Left hindlimb (tissue), 1 donor: ENCODE measurements at places on chromosomes 5 and 9.

DNA sequence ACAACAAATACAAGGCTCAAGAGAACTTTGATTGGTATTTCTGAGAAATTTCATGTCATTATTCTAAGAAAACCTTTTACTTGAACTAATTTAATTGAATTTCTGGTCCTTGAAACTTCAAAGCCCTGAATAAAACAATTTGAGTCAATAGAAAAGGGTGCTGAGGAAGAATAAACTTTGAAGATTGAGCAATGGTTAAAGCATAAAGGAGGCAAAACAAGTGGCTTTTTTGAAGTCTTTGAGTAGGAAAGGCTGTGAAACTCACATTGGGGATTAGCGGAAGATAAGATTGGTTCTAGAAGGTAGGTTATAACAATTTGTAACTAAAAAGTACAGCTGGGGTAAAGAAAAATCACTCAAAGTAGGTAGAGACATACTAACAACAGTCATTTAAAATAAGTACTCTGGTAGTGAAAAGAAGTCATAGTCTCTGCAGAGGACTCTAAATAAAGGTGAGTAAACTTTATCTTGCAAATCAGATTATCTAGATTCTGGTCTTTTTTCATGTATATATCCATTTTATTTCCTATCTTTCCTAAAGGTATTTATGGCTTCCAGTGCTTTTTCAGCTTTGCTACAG lies 6.4 kb upstream of the PLPP1 start:
- no peak for DNase-seq

DNA sequence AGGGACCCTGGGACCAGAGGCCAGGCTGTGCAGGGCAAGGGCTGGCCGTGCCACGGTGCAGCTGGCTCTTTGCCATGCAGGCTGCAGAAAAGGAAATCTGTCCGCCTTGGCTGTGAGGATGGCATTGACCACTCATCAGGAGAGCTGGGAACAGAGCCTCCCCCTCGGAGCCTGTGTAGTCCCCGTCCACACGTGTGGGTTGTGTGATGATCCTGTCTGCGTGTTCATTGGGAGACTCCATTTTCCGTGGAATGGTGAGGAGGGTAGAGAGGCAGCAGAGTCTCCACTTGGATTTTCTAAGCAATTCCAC lies 47.7 kb downstream of the EHMT1 start:
- DNase-seq, result no peak

GRCh38 chr5:119036101-119036762 lies 34.7 kb upstream of the DMXL1 start:
- DNase-seq, result no peak

DNA sequence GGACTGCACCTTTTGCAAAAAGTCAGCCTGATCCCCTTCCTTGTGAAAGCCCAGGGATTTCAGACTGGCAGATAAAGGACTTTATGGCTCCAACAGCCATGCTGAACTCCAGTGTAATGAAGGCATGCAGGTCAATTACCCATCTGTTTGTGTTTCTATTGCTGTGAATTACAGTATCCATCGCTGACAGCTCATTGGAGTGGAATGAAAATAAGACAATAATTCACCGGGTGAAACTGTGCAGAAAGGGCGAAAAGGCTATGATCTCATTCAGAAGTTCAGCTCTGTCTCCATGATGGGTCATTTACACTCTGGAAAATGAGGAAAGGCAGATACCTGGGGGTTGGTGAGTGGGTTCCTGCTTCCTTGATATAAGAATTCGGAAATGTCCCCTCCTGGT lies 148.0 kb downstream of the BRINP1 start:
- no peak for DNase-seq

- DNase-seq, result no peak
Observed at GRCh38 chr9:111700776-111701175, 39.4 kb downstream of the GNG10 start.

DNA sequence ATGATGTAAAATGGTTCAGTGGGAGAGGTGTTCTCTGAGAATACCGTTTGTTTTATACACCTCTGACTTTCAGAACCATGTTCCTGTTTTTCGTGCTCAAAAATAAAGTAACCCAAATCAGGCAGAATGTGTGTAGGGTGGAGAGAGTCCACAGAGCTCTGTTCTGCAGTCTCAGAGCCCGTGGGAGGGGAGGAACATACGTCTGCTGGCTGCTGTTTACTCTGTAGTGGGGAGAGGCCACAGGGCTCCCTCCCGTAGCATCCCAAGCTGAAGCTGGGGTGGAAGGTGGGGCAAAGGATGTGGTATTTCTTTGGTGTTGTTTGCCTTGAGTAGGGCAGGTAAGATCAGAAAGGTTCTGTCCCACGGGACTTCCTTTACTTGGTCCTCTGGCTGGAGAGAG lies 348.5 kb downstream of the DNAH5 start:
- DNase-seq, result no peak
